Testis (tissue), 5 donors: ENCODE measurements at places on chromosomes 6 and 20. TPM values are rescaled to one million over a fixed set of nuclear protein-coding genes. Genes with fewer than 3 reads are reported as not detected.

Gene BTN2A1
- 26.0 TPM for total RNA-seq

GRCh38 chr6:129732034-129732433 lies 22.1 kb upstream of the ARHGAP18 start:
- H3K27me3 ChIP-seq, result no peaks in the 10 kb centered on the region
- H3K4me1 ChIP-seq, result peaks cover 2% of the 10 kb centered on the region
- H3K4me3 ChIP-seq, result no peak overlapping the region

Gene PRICKLE4
- 1.9 TPM for total RNA-seq

GRCh38 chr20:51182571-51182970 lies 159.7 kb upstream of the KCNG1 start:
- no peaks in the 10 kb centered on the region for H3K36me3 ChIP-seq
- peaks cover 5% of the 10 kb centered on the region for H3K4me1 ChIP-seq
- H3K27ac ChIP-seq, result no peak overlapping the region
- no peak for DNase-seq

DNA sequence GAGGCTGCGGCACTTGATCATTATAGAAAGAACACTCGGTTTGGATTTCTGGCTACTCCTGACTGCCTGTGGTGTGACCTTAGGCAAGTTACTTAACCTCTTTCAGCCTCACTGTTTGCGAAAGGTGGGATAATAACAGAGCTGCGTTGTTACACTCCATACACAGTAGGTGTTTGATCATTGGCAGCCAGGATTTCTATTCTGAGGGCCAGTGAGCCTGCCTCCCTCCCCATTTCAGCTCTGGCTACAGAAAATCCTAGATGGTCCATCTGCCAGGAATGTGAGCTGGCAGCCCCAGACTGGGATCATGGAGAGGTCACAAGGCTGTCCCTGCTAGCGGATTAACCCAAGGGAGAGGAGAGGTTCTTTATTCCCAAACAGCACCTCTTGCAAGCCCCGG lies 2.7 kb downstream of the KCNB1 start:
- DNase-seq, result no peak
- no peaks in the 10 kb centered on the region for H3K27me3 ChIP-seq
- no peak overlapping the region for H3K4me3 ChIP-seq

Gene ME1
- total RNA-seq, result 37.2 TPM

Gene TMEM242
- total RNA-seq, result 10.3 TPM

GRCh38 chr6:162150295-162150694 lies 577.3 kb downstream of the PRKN start:
- H3K27ac ChIP-seq, result no peak overlapping the region
- no peak overlapping the region for H3K4me3 ChIP-seq
- H3K27me3 ChIP-seq, result no peaks in the 10 kb centered on the region
- no peaks in the 10 kb centered on the region for H3K36me3 ChIP-seq
- H3K4me1 ChIP-seq, result no peaks in the 10 kb centered on the region

GRCh38 chr6:40714576-40715564 lies 127.7 kb upstream of the LRFN2 start:
- H3K27ac ChIP-seq, result no peak overlapping the region
- no peaks in the 10 kb centered on the region for H3K4me1 ChIP-seq
- no peaks in the 10 kb centered on the region for H3K27me3 ChIP-seq
- H3K4me3 ChIP-seq, result no peak overlapping the region
- no peaks in the 10 kb centered on the region for H3K36me3 ChIP-seq
- DNase-seq, result no peak

GRCh38 chr6:26071135-26071534 lies 16.1 kb upstream of the HFE start:
- no peak overlapping the region for H3K27ac ChIP-seq
- peak; percentile 34 for DNase-seq
- H3K27me3 ChIP-seq, result no peaks in the 10 kb centered on the region
- no peaks in the 10 kb centered on the region for H3K36me3 ChIP-seq

Gene TFEB
- 5.2 TPM for total RNA-seq

DNA sequence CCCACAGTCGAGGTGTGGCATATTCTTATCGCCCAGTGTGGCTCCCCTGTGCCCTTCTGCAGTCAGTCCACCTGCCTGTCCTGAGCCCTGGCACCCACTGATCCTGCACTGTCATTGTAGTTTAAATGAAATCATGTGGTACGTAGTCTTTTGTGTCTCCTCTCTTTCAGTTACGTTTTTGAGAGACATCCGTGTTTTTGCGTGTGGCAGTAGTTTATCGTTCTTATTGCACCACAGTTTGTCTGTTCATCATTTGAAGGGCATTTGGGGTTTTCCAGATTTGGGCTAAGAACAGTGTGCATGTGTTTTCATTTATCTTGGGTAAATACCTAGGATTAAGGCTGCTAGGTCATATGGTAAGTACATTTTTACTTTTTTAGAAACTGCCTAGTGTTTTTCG lies 49.3 kb downstream of the SPATA2 start:
- no peaks in the 10 kb centered on the region for H3K4me1 ChIP-seq
- DNase-seq, result no peak
- H3K27ac ChIP-seq, result no peak overlapping the region
- no peak overlapping the region for H3K4me3 ChIP-seq
- no peaks in the 10 kb centered on the region for H3K36me3 ChIP-seq

Gene RNF182
- total RNA-seq, result 5.8 TPM

Gene ECT2L
- total RNA-seq, result 0.19 TPM

Gene ZNF334
- total RNA-seq, result 26.8 TPM

Gene CLVS2
- 0.19 TPM for total RNA-seq

DNA sequence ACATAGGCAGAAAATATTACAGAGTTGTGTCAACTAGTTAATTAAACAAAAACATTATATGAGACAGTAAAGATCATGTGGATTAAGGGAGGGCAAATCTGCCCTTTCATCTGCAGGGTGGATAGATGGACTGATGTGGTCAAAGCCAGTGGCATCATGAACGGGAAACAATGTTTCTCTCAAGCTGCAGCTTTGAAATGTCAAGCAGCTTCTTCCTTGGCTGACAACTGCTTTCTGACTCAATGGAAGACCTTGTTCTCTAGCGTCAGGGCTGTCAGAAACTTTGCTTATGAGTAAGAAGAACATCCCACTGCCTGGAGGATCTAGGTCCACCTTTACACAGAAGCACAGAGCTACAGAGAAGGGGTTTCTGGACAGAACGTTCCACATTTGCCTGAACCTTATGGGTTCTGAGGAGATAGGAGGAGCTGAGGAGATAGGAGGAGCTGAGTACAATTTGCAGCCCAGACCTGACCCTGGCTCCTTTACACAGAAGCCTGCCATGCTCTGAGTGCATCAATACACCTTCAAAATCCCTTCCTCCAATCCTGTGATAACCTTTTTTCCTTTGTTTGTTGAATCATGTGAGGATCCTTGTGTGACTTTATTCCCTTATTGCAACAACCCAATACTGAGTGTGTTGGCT lies 6.1 kb downstream of the CST5 start:
- H3K27me3 ChIP-seq, result no peaks in the 10 kb centered on the region
- no peak overlapping the region for H3K4me3 ChIP-seq
- no peak for DNase-seq
- H3K4me1 ChIP-seq, result no peaks in the 10 kb centered on the region

DNA sequence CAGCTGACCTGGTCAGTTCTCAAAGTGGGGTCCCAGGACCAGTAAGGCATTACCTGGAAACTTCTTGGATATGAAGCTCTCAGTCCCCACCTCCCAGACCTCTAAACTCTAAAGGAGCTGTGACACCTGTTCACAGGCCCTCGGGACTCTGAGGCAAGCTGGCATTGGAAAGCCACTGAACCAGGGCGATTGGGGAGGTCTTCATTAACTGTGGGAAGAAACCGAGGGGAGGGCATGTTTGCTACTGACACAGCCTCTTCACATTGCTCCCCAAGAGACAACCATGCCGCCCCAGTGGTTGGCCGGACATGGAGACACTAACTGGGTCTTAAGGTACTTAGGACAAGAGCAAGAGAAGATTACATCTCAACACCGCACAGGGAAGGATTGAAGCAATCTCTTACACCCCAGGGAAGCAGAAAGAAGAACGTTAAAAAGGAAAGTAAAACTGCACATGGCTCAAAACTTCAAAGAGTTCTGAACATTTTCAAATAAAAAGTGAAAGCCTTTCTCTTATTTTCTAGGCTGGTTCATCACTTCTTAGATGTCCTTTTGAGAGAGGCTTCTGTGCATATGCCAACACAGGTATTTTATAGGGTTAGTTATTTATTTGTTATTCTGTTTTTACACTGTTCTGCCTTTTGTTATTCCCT lies 210.0 kb upstream of the CST7 start:
- no peaks in the 10 kb centered on the region for H3K4me1 ChIP-seq
- DNase-seq, result no peak
- H3K27ac ChIP-seq, result no peak overlapping the region
- no peak overlapping the region for H3K4me3 ChIP-seq
- H3K27me3 ChIP-seq, result no peaks in the 10 kb centered on the region

- no peak for DNase-seq
- no peaks in the 10 kb centered on the region for H3K27me3 ChIP-seq
- H3K4me3 ChIP-seq, result no peak overlapping the region
- H3K27ac ChIP-seq, result no peak overlapping the region
These were observed 37.8 kb upstream of the SMAP1 start for GRCh38 chr6:70629929-70630328.

DNA sequence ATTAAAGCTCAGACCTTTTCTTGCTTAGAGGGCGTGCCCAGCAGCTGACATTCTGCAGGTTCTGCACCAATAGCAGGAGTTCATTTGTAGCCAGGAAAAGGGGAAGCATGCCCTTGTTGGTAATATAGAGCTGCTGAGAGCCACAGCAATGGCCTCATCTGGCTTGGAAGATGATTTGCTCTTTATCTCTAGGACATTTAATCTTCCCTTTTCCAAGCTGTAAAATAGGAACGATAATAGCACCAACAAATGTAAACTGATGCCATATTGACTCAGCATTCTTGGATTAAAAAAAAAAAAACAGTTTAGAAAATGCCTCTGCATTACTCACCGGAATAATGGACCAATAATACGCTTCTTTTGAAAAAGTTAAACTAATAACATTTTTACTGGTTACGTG lies 93.4 kb upstream of the SLC2A12 start:
- H3K4me1 ChIP-seq, result no peaks in the 10 kb centered on the region
- H3K27me3 ChIP-seq, result no peaks in the 10 kb centered on the region
- no peak for DNase-seq
- no peaks in the 10 kb centered on the region for H3K36me3 ChIP-seq
- no peak overlapping the region for H3K4me3 ChIP-seq

- H3K27me3 ChIP-seq, result no peaks in the 10 kb centered on the region
- peak; percentile 42 for DNase-seq
- H3K4me1 ChIP-seq, result peaks cover 11% of the 10 kb centered on the region
- no peaks in the 10 kb centered on the region for H3K36me3 ChIP-seq
- peak overlapping the region; percentile 95 for H3K4me3 ChIP-seq
These were observed 1.6 kb downstream of the SRSF6 start for GRCh38 chr20:43459022-43459942.

Gene SPATA2
- total RNA-seq, result 21.9 TPM

Gene CRIP3
- total RNA-seq, result 33.4 TPM

DNA sequence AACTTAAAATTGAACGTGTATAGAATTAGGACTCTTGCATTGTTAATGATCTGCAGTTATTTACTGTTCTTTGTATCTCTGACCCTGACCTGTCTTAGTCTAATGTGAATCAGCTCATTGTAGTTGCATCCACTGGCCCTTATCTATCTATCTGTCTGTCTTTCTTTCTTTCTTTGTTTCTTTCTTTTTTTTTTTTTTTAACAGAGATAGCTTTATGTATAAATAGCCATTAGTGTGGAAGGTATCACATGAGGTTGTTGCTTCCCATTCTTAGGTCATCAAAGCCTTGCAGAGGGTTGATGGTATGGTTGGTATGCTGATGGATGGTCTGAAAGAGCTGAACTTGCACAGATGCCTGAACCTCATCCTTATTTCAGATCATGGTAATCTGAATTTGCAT lies 59.9 kb downstream of the ENPP1 start:
- no peaks in the 10 kb centered on the region for H3K27me3 ChIP-seq
- no peak overlapping the region for H3K4me3 ChIP-seq
- no peak for DNase-seq
- H3K27ac ChIP-seq, result no peak overlapping the region
- no peaks in the 10 kb centered on the region for H3K36me3 ChIP-seq

Gene GPR6
- not detected for total RNA-seq

DNA sequence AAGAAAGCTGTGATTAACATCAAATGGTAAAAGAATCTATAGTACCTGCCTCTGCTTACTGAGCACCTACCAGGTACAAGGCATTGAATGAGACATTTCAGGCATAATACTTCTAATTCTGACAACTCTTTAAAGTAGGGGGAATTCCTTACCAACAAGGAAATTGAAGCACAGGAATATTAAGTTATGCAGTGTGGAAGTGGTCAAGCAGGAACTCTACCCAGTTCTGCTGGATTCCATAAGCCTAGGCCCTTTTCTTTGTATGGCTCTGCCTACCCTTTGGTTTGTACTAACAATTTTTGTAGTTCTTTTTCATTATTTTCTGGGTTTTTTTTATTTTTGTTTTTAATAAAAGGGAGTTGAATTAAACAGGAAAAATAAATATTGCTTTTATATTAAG lies 114.5 kb downstream of the MAP3K5 start:
- H3K27me3 ChIP-seq, result no peaks in the 10 kb centered on the region
- no peak for DNase-seq
- H3K4me3 ChIP-seq, result no peak overlapping the region
- no peak overlapping the region for H3K27ac ChIP-seq

GRCh38 chr20:21017528-21018085 lies 88.6 kb downstream of the LINC00237 start:
- H3K27ac ChIP-seq, result no peak overlapping the region
- no peaks in the 10 kb centered on the region for H3K36me3 ChIP-seq
- no peak for DNase-seq
- no peaks in the 10 kb centered on the region for H3K4me1 ChIP-seq
- H3K4me3 ChIP-seq, result no peak overlapping the region

DNA sequence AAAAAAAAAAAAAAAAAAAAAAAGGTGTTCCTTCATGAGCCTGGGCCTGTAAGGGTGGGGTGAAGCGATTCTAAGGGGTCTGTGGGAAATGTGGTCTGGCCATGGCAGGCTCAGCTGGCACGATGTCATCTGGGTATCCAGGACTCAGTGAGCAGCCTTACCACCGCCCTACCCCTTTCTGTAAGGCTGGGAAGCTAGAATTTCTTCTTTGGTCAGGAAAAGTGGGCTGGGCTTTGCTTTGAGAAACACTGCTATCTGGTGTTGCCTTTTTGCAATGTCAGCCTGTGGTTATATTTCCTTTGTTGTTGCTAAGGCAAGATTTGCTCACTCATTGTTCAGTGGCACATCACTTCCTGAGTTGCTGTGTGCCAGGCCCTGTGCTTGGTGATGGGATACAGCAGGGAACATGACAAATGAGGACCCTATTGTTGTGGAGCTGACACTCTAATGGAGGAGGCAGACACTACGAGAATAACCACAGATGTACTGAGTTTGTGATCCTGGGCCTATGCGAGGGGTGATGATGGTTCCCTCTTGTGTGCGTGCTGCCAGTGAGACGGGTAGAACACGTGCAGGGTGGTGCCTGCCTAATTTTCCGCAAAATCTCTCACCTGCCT lies 45.9 kb upstream of the ZNFX1 start:
- no peak overlapping the region for H3K4me3 ChIP-seq
- H3K27me3 ChIP-seq, result no peaks in the 10 kb centered on the region
- H3K4me1 ChIP-seq, result peaks cover under 1% of the 10 kb centered on the region
